Smooth muscle cell of the coronary artery (primary cell): ENCODE measurements at places on chromosomes 7 and 10. TPM values are rescaled to one million over a fixed set of nuclear protein-coding genes. Genes with fewer than 3 reads are reported as not detected.

Gene AGAP5
- 1.7 and 4.1 TPM in 2 replicates for total RNA-seq

Gene MALRD1
- total RNA-seq: 0.12 and 0.15 TPM in 2 replicates

Gene EBLN1
- not detected in 2 replicates for total RNA-seq

Gene NANOS1
- total RNA-seq: 0.12 and 0.75 TPM in 2 replicates

Gene ITGA8
- 1.5 and 17.6 TPM in 2 replicates for total RNA-seq

Gene CYP2E1
- 0.53 and 0.59 TPM in 2 replicates for total RNA-seq

Gene RAB19
- not detected in 2 replicates for total RNA-seq

Gene THSD7A
- total RNA-seq: 0.12 and 0.38 TPM in 2 replicates

Gene CFTR
- total RNA-seq: not detected in 2 replicates

Gene WDR86
- 0.08 and 1.1 TPM in 2 replicates for total RNA-seq

Gene TWIST1
- total RNA-seq: 31.1 and 267 TPM in 2 replicates

Gene OLAH
- total RNA-seq: not detected in 2 replicates

Gene SLC39A12
- not detected in 2 replicates for total RNA-seq

Gene WEE2
- total RNA-seq: not detected in 2 replicates

Gene PKD2L1
- total RNA-seq: not detected in 2 replicates

Gene OR2F2
- total RNA-seq: not detected in 2 replicates

Gene TUBGCP2
- total RNA-seq: 58.4 and 92.9 TPM in 2 replicates

Gene CALHM1
- not detected in 2 replicates for total RNA-seq

Gene LIPN
- total RNA-seq: not detected in 2 replicates

Gene TDRD1
- total RNA-seq: 2.8 and 7.7 TPM in 2 replicates

Gene KLF14
- not detected in 2 replicates for total RNA-seq

Gene ACSM6
- not detected in 2 replicates for total RNA-seq

Gene EPHB4
- 83.1 and 90.3 TPM in 2 replicates for total RNA-seq

Gene SAMD9L
- 4.9 and 9.5 TPM in 2 replicates for total RNA-seq

Gene C10orf62
- total RNA-seq: 0.08 TPM in 1 of 2 replicates, not detected in the other

Gene SPDYE2B
- total RNA-seq: 0.12 TPM in 1 of 2 replicates, not detected in the other

Gene HPSE2
- total RNA-seq: not detected in 2 replicates

Gene TSPAN12
- total RNA-seq: 2.0 and 3.5 TPM in 2 replicates

Gene FEZF1
- total RNA-seq: not detected in 2 replicates

Gene ANKRD1
- total RNA-seq: 1.5 and 315 TPM in 2 replicates

Gene GLCCI1
- total RNA-seq: 2.1 and 14.0 TPM in 2 replicates

Gene CDC14C
- total RNA-seq: 0.08 TPM in 1 of 2 replicates, not detected in the other

Gene CYP3A4
- total RNA-seq: not detected in 2 replicates

Gene MASTL
- total RNA-seq: 2.9 and 8.6 TPM in 2 replicates

Gene AKR1C4
- total RNA-seq: not detected in 2 replicates

Gene SPDYE2
- total RNA-seq: 0.12 TPM in 1 of 2 replicates, not detected in the other

Gene TNRC18
- total RNA-seq: 17.0 and 23.5 TPM in 2 replicates

Gene BMS1
- 15.3 and 19.0 TPM in 2 replicates for total RNA-seq

Gene DEPP1
- 49.1 and 50.4 TPM in 2 replicates for total RNA-seq

Gene LDB3
- total RNA-seq: 0.08 TPM in 1 of 2 replicates, not detected in the other

Gene MRLN
- total RNA-seq: not detected in 2 replicates

Gene CLDN4
- total RNA-seq: 0.23 TPM in 2 replicates

Gene FBXO24
- 0.30 TPM in 1 of 2 replicates, not detected in the other for total RNA-seq

Gene ODAD2
- total RNA-seq: 0.12 TPM in 1 of 2 replicates, not detected in the other

Gene SFRP4
- total RNA-seq: 65.8 and 137 TPM in 2 replicates

Gene MYH16
- total RNA-seq: 0.08 TPM in 1 of 2 replicates, not detected in the other

Gene HTR5A
- not detected in 2 replicates for total RNA-seq

Gene TASOR2
- total RNA-seq: 21.5 and 52.2 TPM in 2 replicates

Gene PCDH15
- not detected in 2 replicates for total RNA-seq

Gene ADAM12
- 20.8 and 56.4 TPM in 2 replicates for total RNA-seq

Gene AMPH
- 0.23 and 3.9 TPM in 2 replicates for total RNA-seq

Gene MMRN2
- 2.5 and 17.8 TPM in 2 replicates for total RNA-seq

Gene PFKFB3
- 21.1 and 31.0 TPM in 2 replicates for total RNA-seq

Gene ZNF117
- total RNA-seq: 1.9 and 8.1 TPM in 2 replicates

Gene GRM8
- not detected in 2 replicates for total RNA-seq

Gene AKR1C8
- not detected in 2 replicates for total RNA-seq

Gene C7orf57
- total RNA-seq: not detected in 2 replicates
